ENCODE measurements at places on chromosomes 1 and 21.

DNA sequence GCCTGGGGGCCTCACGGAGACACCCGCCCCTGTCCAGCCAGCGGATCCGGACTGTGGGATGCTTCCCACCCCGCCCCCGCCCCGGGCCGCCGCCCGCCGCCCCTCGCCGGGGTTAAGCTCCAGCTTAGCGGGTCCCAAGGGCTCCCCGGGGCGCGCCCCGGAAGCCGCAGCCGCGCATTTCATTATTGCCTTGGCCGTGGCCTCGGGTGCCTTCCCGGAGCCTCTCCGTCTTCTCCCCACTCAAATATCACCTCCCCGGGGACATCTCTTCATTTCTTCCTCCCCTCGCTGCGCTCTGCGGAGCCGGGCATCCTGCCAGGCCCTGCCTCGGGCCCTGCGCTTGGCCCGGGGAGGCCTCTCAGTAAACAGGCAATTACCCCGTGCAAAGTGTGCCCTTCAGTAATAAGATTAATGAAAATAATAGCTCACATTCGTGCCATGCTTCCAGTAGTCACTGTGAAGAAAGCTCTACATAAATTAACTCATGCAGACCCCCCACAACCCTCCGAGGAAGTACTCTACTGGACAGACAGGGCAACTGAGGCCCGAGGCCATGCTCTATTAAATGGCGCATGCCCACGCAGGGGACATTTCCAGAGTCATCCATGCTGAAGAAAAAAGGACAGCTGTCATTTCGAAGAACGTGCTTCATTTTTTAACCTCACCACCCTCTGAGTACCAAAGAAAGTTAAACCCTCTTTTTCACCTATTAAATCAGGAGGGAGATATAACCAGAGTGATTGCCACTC, 49.9 kb upstream of the LAPTM5 start:
- no peak for DNase-seq

GRCh38 chr1:151716405-151716762, 219 bp downstream of the CELF3 start:
- DNase-seq: no peak

GRCh38 chr1:84433258-84434080, 35.2 kb downstream of the DNASE2B start:
- DNase-seq: peak; percentile 77

DNA sequence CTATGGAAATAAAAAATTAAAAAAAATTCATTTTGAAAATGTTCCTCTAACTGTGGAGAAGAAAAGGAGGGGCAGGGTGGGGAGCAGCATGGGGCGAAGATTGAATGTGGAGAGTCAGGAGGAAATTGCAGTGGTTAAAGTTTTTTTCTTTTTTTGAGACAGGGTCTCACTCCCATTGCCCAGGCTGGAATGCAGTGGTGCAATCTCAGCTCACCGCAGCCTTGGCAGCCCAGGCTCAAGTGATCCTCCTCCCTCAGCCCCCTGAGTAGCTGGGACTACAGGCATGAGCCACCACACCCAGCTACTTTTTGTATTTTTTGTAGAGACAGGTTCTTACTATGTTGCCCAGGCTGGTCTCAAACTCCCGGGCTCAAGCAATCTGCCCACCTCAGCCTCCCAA, 67.6 kb downstream of the ADSS2 start:
- DNase-seq: no peak

GRCh38 chr1:62884156-62884740, 100.3 kb downstream of the ATG4C start:
- no peak for DNase-seq

GRCh38 chr1:117013309-117013858, 11.8 kb downstream of the CD101 start:
- no peak for DNase-seq

DNA sequence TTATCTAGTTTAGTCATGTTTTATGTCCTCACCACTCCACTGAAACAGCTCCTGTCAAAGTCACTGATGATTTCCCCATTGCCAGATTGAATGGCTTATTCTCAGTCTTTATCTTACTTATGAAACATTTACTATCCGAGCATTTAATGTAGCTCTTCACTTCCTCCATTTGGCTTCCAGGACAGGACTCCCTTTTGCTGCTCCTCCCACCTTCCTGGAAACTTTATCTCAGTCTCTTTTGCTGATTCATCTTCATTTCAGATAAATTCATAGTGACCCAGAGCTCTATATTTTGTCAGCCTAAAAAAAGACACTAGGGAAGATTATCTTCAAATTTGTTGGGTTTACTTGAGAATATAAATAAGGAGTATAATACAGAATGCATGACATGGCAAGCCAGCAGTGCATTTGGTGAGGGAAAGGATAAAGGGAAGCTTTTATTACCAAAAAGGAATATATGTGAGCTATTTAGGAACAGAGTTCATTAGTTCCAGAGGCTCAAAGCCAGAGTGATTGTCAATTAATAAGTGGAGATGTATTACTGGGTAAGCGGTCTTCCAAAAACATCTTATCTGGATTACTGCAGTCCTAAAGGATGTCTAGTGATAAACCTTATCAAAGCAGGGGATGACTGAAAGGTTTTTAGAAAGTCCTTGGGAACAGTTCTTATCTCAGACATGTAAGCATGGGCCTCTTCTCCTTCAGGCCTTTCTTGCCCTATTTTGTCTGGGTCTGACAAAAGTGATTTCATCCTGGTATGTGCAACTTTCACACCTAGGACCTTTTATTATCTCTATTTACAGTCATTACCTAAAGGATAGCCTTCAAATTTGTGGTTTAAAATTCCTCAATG, 25.6 kb downstream of the IL23R start:
- DNase-seq: peak; percentile 63

DNA sequence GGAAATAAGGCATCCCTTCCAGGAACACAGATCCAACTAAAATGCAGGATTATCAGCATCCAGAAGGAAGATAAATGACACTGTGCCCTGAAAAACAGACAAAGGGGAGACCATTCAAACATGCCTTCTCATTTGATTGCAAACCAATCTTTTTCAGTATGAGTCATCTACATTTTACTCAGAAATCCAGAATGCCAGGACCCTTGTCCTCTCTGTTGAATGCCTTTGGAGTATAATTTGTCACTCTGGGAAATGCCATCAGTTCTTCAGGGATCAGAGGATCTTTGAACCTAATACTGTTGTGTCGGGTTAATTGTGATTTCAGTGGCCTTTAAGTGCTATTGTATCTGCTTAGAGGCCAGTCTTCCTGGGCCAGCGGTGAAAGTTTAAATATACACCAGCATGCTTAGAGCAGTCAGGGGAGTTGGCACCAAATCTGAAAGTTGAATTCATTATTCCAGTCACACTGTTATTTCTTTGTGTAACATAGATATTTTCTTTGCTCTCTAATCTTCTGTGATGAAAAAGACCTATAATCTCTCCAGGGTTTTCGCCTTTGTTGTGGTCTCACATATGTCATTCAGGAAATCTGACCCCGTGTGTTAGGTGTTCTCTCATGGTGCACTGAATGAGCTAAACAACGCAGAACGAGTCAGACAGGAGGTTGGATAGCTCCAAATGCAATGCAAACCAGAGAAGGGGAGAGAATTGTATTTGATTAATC, 364.8 kb upstream of the SGIP1 start:
- DNase-seq: peak; percentile 19

GRCh38 chr1:151346082-151346768, 827 bp downstream of the RFX5 start:
- DNase-seq: no peak

DNA sequence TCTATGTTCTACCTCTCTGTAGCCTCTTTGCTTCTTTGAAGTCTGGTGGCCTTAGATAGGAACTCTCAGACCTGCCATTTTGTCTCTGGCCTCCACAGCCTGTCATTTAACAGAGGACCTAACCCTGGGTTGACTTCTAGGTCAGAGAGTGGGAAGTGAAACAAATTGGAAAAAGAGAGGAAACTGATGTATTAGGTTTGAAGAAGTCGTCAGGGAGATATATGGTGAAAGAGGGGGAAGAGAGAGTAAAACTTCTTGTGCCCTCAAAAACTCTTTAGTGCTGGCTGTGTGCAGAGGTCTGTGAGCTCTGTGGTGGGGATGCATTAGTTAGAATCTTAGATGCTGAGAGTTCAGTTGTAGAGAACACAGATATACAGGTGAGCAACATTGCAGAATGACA, 30.2 kb upstream of the CD1D start:
- no peak for DNase-seq

Measured in activated CD4-positive, alpha-beta T cell treated with anti-CD3 and anti-CD28 coated beads, Interleukin-10, Interleukin-2, amounts not matched to agents 100 ng/mL and 50 ng/mL, durations not matched to agents 16 hours and 8 hours (primary cell).